Inflammatory macrophage (primary cell): ENCODE measurements at places on chromosomes 4 and X.

GRCh38 chr4:179768996-179769395, 2326.8 kb upstream of the AGA start:
- DNase-seq, result no peak

DNA sequence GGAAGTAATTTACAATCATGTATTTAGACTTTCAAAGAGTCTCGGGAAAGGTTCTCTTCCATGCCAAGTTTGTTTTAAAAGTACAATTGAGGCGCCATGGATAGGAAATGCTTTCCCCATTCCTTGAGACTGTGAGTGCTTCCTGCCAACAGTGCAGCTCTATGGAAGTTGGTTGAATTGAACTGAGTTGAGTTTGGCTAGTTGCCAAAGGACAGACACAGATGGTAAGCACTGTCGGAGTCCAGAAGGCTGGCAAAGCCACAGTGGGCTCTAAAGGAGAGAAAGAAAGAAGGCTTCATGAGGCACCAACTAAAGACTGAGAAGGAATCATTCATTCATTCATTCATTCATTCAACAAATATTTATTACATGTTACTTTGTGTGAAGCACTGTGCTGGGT, 4.3 kb upstream of the KCNE5 start:
- DNase-seq, result no peak

- peak; percentile 6 for DNase-seq
These were observed 707 bp upstream of the UNC5C start for GRCh38 chr4:95549246-95550114.

GRCh38 chr4:140944572-140944971, 188.4 kb upstream of the TBC1D9 start:
- DNase-seq, result no peak

DNA sequence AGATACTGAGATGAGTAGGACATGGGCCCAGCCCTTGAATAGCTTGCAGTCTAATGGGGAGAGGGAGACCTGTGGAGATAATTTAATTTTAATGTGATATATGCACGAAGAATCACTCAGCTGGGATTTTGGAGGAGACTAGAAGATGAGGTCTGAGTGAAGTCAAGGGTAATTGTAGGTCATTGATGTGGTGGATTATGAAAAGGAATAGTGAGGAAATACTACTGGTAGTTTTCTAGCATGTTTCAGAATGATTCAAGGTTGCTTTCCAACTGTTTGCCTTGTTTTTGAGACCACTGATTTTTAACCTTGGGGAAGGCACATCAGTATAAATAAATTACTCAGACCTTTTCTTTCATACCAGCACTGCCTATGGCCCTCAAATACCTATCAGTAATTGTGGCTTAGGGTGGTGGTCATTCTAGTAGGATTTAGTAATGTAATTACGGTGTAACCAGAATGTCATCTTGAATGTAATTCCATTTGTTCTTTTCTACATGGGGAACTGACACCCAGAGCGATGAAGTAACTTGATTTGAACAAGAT, 25.6 kb downstream of the PTTG2 start:
- no peak for DNase-seq

- no peak for DNase-seq
These were observed 27.5 kb downstream of the ZFYVE28 start for GRCh38 chr4:2390784-2391421.

- DNase-seq, result no peak
These were observed 66.3 kb downstream of the KCNIP4 start for GRCh38 chr4:21882051-21882839.

GRCh38 chrX:17456526-17456925, 81.5 kb downstream of the NHS start:
- no peak for DNase-seq

DNA sequence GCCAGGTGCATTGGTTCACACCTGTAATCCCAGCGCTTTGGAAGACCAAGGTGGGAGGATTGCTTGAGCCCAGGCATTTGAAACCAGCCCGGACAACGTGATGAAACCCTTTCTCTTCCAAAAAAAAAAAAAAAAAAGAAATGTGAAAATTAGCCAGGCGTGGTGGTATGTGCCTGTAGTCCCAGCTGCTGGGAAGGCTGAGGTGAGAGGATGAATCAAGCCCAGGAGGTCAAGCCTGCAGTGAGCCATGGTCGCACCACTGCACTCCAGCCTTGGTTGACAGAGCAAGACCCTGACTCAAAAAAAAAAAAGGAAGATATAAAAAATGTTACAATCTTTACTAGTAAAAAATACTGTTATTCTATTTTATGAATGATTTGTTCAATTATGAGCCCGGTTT, 5.9 kb downstream of the FAM199X start:
- DNase-seq, result no peak

DNA sequence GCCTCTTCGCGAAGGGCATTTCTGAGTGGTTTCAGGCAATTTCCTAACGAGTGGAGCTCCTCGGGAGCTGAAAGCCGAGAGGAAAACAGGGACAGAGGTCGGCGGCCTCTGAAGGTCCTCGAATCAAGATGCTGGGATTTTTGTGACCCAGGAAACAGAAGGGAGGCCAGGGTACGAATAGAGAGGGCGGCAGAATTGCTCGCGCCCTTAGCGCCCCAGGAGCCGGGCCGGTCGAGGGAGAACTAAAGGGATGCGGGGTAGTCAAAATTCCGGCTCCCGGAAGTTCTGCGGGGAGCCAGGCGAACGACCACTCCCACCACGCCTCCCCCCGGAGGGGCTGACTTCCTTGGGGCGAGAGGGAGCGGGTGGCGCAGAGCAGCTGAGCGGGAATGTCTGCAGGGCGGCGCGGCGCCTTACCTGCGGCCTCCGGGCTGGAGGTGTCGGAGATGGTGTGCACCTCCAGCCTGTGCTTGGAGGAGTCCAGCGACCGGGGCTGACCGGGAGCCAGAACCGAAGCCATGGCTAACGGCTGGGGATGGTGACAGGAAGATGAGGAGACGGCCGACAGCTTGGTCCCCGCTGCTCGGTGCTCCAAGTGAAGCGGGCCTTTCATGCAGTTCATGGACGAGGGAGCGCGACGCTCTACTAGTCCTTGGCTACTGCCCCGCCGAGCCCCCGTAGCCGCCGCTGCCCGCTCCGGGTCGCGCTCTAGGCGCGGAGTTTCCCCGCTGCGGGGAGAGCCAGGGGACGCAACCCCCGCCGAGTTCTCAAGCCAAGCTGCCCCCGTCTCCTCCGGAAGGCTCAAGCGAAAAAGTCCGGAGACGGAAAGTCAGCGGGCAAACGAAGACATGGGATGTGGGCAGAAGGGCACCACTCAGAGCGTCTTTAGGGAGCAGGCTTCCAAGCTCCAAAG, 782 bp downstream of the PITX2 start:
- no peak for DNase-seq

DNA sequence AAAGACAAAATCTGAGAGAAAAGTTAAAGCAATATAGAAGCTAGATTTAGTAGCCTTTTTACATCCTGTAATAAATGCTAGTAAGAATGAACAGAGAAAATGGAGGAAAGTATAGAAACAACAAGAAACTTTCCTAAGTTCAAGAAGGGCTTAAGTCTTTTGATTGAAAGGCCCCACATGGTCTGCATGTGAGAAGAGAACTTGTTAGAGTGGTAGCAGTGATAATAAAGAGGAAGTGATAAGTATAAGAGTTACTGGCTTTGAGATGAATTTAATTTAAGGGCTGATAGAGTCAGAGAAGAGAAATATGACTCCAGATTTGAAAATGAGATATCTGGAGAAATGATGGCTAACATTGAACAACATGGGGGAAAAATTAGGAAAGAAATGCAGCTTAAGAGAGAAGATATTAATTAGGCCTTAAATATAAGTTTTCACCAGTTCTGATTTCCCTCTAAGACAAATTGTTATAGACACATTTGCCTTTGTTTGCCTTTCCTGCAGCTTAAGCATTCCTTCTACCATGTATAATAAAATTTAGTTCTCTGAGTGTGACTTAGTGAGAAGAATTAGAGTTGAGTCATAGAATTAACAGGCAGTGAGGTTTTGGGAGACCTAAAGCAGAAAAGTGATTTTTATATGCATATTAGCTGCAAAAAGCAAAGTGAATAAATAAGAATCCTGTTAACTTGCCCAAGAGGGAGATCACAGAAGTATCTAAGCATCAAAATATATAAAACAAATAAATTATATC, 18.4 kb downstream of the ZFX start:
- DNase-seq, result no peak

- no peak for DNase-seq
These were observed 7.8 kb downstream of the ZCCHC4 start for GRCh38 chr4:25320336-25320735.

DNA sequence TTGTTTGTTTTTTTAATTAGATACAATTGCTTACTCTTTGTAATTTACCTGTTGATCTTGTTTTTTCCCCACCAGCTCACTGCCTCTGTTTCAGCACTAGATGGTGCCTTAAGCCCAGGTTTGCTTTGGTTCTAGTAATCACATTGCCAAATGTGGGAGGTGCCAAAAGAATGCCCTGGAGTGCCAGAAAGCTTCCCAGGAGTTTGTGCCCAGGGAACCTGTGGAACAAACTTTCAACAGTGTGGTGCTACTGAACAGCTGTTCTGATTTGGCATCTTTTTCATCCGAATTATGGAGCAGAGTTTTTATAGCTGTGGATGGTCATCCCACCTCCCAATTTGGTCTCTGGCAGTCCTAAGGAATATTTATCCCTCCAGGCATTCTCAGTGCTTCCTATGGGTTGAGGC, 1000.7 kb downstream of the STIM2 start:
- DNase-seq, result no peak

GRCh38 chrX:39324233-39324930, 523.1 kb downstream of the MID1IP1 start:
- no peak for DNase-seq

- DNase-seq, result no peak
These were observed 3.1 kb downstream of the IL1RAPL1 start for GRCh38 chrX:28590396-28590795.

DNA sequence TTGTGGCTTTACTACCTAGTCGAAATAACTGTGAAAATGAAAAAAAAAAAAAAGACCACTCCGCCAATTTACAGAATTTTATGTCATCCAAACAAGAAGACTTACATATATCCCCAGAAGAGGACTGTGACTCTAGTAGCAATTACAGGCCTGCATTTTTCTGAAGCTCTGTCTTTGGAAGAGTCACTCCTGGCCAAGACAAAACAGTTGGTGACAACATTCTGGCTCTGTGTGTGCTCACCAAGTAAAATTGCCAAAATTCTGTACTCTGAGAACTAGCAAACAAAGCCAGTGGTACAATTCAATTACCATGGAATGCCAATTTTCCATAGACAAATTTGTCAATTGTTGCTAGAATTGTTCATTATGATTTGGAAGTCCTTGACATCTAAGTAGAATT, 311.1 kb downstream of the PDGFC start:
- no peak for DNase-seq

DNA sequence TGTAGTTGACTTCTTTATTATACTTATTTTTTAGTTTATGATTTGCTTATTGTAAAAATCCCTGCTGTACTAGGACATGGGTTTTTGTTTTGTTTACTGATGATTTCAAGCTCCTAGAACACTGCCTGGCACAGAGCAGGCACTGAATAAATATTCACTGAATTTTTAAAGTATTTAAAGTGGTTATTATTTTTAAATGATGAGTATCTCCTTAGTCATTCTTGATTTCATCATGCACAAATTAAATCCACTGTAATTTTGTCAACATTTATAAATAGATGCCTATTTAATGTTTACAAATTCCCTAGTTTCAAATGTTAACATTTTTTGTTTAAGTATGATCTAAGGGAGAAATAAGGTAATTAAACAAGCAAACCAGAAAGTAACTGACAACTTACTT, 367.9 kb upstream of the SLIT2 start:
- DNase-seq, result no peak

- DNase-seq, result no peak
These were observed 12.1 kb downstream of the ARMCX6 start for GRCh38 chrX:101605728-101606127.

DNA sequence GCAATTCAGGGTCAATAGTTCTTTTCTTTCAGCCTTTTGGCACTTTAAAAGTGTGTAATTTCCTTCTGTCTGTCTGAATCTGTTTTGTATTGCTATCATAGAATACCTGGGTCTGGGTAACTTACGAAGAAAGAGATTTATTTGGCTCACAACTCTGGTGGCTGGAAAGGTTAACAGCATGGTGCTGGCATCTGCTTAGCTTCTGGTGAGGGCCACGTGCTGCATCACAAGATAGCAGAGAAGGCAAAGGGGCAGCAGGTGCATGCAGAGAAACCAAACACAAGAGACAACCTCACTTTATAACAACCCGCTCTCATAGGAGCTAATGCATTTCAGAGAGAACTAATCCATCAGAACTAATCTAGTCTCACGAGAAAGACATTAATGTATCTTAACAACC, 18.8 kb downstream of the RGN start:
- no peak for DNase-seq

- no peak for DNase-seq
These were observed 23.1 kb downstream of the CD40LG start for GRCh38 chrX:136671006-136671610.

DNA sequence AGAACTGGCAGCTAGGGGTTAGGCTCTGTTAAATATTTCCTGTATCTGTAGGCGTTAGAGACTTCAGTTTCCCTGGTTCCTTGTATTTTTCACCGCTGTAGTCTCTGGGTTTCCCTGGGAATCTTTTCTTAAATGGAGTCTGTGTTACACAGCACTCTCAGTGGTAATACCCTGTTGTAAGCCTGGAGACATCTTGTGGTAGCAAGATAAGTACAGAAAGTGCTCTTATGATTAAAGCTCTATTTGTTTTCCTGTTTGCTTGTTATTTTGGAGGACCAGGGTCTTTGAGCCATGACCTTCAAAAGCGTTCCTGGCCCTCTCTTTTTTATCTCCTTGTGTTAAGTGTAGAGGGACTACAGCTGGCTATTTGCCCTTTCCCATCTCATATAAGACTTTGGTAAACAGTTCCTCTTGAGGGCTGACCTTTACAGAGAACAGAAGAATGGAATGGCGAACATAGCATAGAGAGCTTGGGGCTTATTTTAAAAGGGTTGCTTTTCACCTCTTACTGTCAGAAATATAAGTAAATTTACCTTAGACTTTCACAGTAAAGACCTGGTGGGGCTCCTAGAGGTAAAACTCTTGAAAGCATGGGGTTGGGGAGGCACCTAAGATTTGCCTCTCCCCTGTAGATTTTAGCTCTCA, 782.5 kb downstream of the FAT4 start:
- DNase-seq, result no peak

- DNase-seq, result no peak
These were observed 9.0 kb upstream of the IGFBP7 start for GRCh38 chr4:57119054-57119651.
